ENCODE measurements at places on chromosomes 4 and X. TPM values are rescaled to one million over a fixed set of nuclear protein-coding genes. Genes with fewer than 3 reads are reported as not detected.
A peak's percentile ranks its signal among the peaks of the same experiment; 100 is the strongest.

The ENOX2 gene
- 7.9 TPM for total RNA-seq

- ATAC-seq: peak; percentile 71
These were observed 28.4 kb downstream of the NPNT start for GRCh38 chr4:105923497-105924238.

GRCh38 chr4:88653371-88653946 is 44.2 kb downstream of the NAP1L5 start:
- ATAC-seq: no peak

The DDX53 gene
- 0.17 TPM for total RNA-seq

The GCNA gene
- total RNA-seq: 3.1 TPM

DNA sequence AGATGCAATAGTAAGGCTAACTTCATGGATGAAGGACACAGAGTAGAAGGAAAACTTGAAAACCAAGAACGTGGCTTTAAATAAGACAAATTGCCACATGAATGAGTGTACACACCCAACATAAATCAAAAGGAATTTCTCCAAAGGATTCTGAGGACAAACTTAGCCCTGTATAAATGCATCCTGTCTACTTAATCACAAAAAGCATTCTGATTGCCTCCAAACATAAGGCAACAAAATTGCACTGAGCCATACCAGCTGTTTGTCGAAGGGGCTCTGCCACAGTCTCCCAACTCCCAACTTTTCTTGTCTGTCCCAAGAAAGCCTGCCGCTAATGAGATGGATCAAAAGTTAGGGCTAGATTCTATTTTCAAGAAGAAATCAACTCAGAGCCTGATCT is 194.3 kb downstream of the SOWAHB start:
- no peak for ATAC-seq
